ENCODE measurements at places on chromosomes 2 and 18.

DNA sequence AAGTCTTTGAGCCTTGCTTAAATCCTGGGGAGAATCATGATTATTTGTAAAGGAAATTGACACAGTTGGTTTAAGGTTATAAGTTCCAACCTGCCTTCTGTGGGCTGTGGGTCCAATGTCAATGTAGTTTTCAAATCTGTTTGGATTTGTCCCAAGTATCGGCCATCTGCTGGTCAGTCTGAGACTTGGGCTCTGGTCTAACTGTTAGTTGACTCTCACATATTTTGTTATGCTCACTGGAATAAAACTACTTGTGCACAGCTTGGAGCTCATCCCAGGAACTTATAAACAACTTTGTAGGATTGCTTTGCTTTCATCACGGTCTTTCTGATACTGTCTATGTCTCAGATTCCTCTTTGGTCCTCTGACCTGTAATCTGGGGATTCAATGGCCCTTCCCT, 1026.2 kb upstream of the ZEB2 start:
- no peak for DNase-seq

DNA sequence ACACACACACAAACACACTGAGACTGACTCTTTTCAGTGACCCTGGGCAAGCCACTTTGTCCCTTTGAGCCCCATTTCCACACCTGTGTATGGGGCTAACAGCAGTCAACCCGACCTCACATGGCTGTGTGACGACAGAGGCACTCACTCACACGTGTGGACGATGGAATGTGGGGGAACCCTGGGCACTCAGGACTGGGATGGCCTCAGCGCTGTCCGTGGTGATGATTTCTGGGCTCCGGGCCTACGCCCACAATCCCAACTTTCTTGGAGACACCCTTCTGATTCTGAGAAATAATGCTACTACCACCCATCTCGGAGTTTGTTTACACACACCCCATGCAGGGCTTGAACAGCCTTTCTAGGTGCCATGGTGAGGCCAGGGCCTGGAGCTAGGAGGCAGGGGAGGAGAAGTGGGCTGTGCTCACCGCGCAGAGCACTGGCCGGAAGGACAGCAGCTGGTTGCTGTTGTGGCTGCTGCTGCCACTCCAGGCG, 1.5 kb downstream of the CRYBA2 start:
- DNase-seq, result no peak

GRCh38 chr2:96145036-96145847, at the start of gene DUSP2:
DUSP2 (minus strand) TSS chr2:96145440; CDS start chr2:96145354, 86 bp downstream.
- DNase-seq, result peak; percentile 54

DNA sequence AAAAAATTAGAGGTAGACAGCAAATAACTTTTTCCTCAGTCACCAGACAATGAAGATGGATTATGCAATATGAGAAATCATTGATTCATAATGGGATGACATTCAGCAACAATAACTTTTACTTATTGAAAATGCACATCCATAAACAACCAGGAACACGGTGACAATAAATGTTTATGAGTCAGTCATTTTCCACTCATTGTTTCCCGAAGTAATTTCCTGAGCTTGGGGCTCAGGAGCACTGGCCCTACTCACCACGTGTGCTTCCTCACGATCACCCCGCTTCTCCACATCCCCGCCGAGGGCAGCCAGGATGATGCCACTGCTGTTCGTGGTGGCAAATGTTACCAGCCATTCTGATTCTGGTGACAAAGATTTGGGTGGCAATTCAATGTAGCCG, 156.3 kb downstream of the LAMA1 start:
- no peak for DNase-seq

- no peak for DNase-seq
These were observed 78.0 kb downstream of the GALNT3 start for GRCh38 chr2:165716091-165716490.

DNA sequence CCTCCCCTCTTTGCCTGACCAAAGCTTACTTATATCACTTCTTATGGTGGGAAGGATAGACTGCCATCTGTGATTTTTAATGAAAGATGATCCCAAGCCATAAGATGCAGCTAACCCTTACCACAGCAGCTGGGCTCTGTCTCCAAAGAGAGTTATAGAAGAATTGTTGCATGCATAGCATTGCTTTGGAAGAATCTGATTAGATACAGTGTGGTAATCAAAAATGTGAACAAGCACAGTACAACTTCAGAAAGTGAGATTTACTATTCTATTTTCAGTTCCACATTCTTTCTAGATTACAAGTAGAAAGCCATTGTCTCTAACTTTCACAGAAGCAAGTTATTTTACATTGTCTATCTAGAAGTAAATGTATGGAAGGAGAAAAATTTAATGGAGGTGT, 129.0 kb upstream of the ACVR2A start:
- no peak for DNase-seq

GRCh38 chr2:2527148-2527547, 196.1 kb upstream of the MYT1L start:
- no peak for DNase-seq

- DNase-seq, result no peak
These were observed 64.7 kb downstream of the SEPTIN10 start for GRCh38 chr2:109549016-109549590.

- no peak for DNase-seq
These were observed 727.3 kb upstream of the PKDCC start for GRCh38 chr2:41320491-41320890.

DNA sequence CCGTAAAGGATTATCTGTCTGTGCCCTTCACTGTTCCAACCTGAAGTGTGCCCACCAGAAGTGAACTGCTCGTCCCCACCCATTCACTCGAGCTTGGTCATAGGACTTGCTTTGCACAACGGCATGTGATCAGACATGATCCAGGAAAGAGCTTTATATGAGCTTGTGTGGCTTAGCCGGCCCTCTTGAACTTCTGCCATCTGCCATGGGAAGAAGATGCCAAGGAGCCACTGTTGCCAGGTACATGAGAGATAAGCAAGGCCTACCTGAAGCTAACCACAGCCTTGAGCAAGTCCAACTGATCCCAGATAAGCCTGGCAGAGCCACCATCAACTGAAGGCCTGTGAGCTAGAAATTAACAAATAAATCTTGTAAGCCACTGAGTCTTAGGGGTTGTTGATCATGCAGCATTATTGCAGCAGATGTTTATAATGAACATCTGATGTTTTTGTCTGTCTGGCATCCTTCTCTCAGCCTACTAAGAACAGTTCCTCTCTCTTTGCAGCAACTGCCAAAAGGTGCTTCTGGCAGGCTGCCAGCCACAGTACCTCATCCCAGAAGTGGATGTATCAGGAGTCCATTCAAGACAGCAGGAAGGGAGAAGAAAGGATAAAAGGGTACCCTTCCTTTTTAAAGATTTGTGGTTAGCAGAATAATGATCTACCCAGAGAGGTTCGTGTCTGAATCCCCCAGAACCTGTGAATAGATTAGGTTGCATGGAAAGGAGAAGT, 16.8 kb downstream of the DBI start:
- no peak for DNase-seq

DNA sequence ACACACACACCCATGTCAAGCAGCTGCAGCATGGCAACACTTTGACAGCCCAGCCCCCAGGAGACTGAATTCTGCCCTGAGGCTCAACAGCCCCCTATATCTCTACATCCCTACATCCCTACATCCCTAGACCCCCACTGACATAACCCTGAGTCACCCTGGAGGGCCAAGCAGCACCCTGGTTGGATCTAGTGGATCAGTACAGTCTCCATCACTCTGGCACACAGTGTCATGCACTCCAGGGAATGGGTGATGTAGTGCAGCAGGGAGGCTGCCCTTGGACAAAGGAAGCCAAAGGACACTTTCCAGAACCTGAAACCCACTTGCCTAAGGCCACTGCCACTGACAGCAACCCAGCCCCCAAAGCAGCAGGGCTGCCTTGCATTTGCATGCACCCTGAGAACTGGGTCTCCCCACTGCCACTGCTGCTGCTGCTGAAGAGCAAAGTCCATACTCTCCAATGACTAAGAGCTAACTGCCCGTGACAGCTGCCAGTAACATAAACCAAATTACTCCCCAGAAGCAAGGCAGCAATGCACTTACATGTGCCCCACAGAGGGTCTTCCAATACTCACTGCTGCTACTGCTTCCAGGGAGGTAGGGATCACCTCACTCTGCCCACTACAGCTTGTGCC, 681.6 kb upstream of the KLHL29 start:
- DNase-seq, result no peak

DNA sequence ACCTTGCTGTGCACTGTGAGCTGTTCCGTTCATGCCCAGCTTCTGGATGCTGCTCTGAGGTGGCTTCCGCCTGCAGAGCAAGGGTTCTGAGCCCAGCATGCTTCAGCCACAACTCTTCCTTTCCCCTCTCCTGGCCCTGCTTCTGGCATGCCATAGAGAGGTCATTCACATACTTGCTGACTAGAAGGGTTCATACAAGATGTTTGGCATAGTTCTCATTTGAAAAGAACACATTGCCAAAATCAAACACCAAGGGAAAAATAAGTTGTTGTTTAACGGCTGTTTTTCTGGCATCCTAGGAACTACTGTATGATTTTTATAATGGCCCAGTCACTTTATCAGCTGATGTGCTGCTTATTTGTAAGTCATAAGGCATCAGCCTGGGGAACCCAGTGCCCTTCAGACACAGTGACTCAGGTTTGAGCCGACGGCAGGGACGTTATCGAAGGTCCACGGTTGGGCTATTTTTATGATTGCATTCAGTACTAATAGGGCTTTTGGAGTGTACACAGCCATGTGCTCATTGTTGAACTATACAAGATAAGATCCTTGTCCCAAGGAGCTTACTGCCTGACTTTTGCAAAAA, 53.9 kb upstream of the CTAGE1 start:
- DNase-seq, result no peak

DNA sequence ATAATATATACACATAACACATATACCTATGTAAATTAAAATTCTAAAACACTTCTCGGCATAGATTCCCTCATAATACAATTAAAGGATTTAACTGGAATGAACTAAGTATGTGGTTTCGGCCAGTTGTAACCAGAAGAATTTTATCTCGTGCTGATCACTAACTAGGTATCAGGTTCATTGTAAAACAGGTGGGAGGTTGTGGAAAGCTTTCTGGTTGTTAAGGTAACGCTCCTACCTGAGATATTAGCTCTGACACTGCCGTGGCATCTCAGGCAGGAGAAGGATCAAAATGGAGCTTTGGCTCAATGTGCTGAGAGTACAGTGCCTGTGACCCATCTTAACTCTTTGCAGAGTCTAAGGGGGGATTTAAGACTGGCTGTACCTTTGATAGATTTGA, 42.5 kb downstream of the SLC9A2 start:
- no peak for DNase-seq

DNA sequence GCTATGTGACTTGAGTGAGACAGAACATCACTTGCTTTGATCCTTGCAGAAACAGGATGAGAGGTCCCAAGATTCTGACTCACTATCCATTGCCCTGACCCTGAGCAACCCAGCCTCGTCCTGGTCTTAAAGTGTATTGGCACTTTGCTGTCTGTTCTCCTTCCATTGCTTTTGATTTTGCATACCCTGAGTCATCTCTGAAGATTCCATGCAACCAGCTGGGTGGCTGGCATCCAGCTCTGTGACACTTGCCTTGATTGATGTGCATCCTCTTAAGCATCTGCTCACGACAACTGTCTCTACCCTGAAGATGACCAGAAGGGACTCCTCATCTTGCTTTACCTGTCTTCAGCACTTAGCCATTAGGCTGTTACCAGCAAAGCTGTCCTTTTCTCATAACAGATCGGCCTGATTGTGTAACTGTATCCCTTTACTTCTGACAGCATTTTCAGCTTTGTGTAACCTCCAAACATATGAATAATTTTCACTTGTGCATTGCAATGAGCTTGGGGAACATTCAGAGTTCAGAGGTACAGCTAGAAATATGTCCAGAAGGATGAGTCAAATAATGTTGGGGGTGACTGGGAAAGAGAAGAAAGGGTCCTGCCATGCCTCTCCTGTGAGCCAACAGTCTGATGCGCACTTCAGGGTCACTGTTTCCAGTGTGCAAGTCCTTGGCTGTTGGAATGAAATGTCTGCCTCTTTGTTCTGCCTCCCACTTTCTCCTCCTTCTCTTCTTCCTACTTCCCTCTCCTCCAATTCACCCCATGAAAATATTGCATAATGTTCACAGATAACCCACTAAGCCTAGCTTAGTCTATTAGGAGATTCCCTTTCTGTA, 249.7 kb upstream of the OSR1 start:
- DNase-seq, result no peak

DNA sequence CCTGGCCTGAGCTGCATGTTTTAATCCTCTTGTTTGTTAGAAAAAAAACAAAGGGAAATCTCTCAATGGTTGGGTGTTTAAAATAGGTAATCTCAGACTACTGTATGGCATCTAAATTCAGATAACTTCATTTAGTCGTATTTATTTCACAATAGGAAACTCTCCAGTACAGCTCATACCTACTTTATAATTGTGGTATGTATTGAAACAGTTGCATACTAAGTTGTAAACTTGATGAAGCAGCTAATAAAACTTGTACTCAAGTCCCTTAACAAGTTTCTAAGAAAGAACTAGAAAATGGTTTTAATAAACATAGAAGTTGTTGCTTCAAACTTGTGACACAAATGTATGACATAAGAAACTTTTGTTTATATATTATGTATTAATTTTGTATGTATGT, 334.5 kb downstream of the PTPRM start:
- no peak for DNase-seq

DNA sequence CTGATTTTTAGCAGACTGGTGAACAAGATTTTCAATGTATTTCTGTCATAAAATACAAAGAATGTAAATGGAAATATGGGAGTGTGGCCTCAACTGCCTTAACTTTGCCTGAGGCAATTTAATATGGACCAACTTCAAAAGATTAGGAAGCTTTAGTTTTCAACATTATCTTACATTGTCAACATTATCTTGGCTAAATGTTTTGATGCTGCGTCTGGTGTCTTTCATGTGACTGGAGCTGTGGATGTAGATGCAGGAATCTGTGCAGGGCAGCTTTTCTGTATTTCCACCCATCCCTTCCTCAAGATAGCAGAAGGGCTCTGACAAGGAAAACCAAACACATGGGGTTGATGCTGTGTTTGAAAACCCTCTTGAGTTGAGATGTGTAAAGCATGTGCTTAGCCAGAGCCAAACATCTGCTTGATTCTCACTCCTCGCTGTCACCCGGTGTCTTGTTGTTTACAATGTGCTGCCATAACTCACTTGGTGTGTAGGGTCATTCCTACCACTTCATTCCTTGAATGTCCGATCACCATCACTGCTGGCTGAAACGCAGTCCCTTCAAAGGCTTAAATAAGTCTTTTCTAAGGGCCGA, 33.0 kb downstream of the COPS8 start:
- DNase-seq, result no peak

GRCh38 chr2:190527214-190527613, 7.3 kb downstream of the NEMP2 start:
- no peak for DNase-seq

GRCh38 chr2:199743415-199744120, 107.4 kb downstream of the FTCDNL1 start:
- no peak for DNase-seq

DNA sequence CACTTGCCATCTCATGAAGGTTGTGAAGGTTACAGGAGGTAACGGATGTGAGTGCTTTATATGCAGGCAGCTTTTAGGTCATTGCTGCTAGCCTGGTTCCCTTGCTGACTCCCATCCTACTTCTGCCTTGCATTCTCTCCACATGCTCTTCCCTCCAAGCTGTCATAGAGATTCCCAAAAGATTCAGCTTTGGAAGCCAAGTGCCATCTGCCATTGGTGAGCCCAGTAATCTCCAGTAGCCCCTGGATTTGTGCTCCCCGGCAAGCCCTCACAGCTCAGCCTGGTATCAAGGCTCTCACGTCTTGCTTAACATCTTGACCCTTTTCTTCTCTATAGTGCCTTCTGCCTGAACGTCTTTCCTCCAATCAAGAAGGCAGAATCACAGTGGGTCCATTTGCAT, 61.6 kb downstream of the MYT1L start:
- DNase-seq, result no peak

- DNase-seq, result no peak
These were observed 1.8 kb upstream of the HJURP start for GRCh38 chr2:233856184-233856583.

GRCh38 chr18:79872527-79873444, 75.0 kb downstream of the KCNG2 start:
- no peak for DNase-seq
